ENCODE measurements at places on chromosomes 1 and 21. TPM values are rescaled to one million over a fixed set of nuclear protein-coding genes. Genes with fewer than 3 reads are reported as not detected.
A peak's percentile ranks its signal among the peaks of the same experiment; 100 is the strongest.

- no peak for DNase-seq
- H3K4me3 ChIP-seq = no peak overlapping the region
Observed at GRCh38 chr1:57281324-57281723, 142.5 kb downstream of the DAB1 start.

- H3K27ac ChIP-seq = peak overlapping the region; percentile 67
- H3K4me3 ChIP-seq = no peak overlapping the region
- no peak for DNase-seq
- H3K36me3 ChIP-seq = no peaks in the 10 kb centered on the region
- H3K27me3 ChIP-seq = no peaks in the 10 kb centered on the region
- H3K4me1 ChIP-seq = peaks cover 95% of the 10 kb centered on the region
Observed at GRCh38 chr1:89606227-89606980, 26.5 kb upstream of the LRRC8C start.

DNA sequence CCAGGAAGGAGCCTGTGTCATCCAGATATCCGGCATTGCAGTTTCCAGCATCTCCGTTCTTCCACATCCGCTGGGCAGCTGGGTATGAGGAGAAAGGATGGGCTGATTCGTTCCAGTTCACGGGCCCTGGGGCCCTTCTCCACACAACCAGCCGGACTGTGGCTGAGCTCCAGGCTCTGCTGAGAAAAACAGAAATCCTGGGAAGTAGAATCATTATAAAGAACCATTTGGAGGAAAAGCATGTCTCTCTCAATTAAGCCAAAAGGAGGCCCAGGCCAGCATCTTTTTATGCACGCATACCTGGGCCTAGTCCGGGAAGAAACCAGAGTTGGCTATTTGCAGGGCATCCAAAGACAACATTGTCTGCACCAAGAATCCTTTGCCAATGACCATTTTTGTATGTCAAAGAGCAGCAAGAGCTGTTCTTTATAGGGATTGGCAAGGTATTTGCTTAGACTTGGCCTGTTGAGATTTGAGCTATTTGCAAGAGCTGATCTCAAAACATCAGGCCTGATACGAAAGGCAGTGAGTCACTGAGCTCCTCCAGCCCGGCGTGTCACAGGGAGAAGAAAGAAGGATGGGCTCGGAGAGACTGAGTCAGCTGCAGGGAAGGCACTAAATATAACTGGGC, 84.9 kb upstream of the ARHGEF16 start:
- H3K36me3 ChIP-seq = no peaks in the 10 kb centered on the region
- H3K27me3 ChIP-seq = peaks cover 3% of the 10 kb centered on the region

DNA sequence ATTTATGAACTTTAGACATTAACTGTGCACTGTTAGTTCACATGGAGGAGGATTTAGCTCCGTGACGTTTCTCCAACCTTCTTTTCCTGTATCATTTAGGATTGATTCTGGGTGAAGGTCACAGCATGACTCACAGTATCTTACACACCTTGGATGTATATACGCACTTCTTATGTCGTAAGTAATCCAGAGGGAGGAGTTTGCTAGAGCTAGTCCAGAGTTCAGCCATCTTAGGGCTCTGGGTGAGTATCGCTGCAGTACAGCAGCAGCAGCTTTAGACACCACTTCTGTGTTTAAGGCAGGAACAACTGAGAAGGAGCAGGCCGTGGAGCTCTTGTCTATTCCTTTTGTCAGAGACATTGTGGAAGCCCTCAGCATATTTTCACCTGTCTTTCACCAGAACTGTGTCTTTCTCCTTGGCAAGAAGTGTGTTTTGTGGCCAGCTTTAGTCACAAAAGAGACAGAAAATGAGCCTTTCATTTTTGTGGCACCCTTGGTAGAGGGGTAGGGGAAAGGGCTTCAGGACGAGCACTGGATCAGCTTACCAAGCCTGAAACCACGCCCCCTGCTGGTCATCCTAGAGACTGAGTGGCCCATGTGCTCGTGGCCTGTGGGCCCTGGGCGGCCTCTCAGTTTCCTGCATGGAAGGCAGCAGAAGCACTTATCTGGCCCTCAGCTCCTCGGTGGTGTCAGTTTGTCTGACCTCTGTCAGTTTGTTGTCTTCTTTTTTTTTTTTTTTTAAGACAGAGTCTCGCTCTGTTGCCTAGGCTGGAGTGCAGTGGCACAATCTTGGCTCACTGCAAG, 64.0 kb downstream of the ADARB1 start:
- peak; percentile 82 for DNase-seq
- no peaks in the 10 kb centered on the region for H3K27me3 ChIP-seq
- peaks cover 4% of the 10 kb centered on the region for H3K4me1 ChIP-seq

- no peak overlapping the region for H3K27ac ChIP-seq
- H3K4me1 ChIP-seq = peaks cover 4% of the 10 kb centered on the region
- no peaks in the 10 kb centered on the region for H3K27me3 ChIP-seq
- no peak for DNase-seq
Observed at GRCh38 chr21:24424776-24425175, 1182.5 kb downstream of the MRPL39 start.

DNA sequence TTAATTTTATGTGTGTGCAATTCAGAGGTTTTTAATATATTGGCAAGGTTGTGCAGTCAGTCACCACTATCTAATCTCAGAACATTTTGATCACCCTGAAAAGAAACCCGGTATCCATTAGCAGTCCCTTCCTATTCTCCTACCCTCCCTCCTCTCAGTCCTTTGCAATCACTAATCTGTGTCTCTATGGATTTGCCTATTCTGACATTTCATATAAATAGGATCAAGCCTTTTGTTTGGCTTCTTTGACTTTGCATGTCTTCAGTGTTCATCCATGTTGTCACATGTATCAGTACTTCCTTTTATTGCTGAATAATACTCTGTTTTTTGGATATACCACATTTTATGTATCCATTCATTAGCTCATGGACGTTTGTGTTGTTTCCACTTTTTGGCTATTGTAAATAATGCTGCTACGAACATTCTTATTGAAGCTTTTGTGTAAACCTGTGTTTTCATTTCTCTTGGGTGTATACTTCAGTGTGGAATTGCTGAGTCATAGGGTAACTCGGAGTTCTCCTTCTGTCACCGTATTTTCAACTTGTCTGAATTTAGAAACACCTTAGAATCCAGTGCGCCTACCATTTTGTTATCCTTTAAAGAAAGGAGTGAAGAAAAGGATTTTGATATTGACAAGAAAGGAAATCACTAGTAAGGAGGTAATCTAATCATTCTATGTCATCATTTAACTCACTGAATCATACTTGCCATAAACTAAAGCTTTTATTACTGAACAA, 3.4 kb downstream of the CEP85 start:
- peaks cover 27% of the 10 kb centered on the region for H3K36me3 ChIP-seq
- no peak for DNase-seq
- no peak overlapping the region for H3K4me3 ChIP-seq
- no peak overlapping the region for H3K27ac ChIP-seq
- H3K4me1 ChIP-seq = peaks cover 36% of the 10 kb centered on the region
- H3K27me3 ChIP-seq = no peaks in the 10 kb centered on the region

Gene C1orf185
- total RNA-seq = not detected

Gene PDZK1
- total RNA-seq = not detected
